MG63 (cell line): ENCODE measurements at places on chromosomes 1 and 21. TPM values are rescaled to one million over a fixed set of nuclear protein-coding genes. Genes with fewer than 3 reads are reported as not detected.

The PKP1 gene
- total RNA-seq = not detected in 2 replicates

DNA sequence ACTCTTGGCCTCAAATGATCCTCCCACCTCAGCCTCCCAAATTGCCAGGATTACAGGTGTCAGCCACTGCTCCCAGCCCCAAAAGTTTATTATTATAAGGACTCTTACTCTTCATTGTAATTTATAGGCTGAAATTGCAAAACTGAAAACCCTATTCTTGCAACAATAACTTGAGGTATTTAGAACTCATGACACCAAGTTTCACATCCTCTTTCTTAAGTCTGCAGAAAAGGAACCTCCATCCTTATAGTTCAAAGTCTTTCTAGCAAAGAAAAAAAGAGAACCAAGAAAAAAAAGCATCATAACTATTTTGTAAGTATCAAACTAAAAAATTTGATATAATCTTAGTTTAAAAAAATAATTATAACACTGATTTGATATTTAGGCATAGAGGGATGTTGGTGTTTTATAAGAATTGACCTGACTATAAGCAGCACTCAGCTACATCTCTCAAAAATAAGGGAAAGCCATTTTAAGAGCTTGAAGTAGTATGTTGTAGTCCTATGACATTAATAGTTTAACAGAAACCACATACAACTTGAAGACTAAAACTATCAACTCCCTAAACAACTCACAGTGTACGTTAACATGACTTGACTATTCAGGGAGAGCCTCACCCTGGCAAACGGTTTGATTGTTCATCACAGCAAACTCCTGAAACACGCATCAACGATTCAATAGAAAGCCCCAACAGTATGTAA is 122.4 kb downstream of the AKT3 start:
- DNase-seq = no peak

DNA sequence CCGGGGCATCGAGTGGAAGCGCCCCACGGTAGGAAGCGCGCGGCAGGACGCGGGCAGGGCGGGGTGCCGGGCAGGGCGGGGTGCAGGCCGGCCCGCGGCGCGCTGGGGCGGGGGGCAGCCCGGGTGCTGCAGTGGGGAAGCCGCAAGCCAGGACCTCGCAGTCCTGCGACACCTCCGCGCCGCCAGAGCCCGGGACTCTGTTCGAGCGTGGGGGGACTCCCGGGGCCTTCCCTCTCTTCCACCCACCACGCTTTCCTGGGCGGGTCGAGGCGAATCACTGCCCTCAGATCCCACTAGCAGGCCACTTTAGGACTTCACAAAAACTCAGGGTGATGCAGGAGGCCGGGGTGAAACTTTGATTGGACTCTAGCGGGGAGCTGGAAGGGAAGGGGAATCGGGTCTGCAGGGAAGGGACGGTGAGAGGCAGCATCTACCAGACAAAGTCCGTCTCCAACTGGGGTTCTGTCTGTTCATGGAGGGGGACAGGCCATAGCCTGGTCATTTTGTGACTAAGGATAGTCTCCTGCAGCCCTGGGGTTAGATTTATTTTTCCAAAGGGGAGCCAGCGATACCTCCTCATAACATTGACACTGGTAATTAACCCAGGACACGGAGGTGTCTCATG is 623 bp downstream of the CAPN2 start:
- DNase-seq = peak; percentile 47

The UBASH3A gene
- not detected in 2 replicates for total RNA-seq

GRCh38 chr1:1212780-1213344 is 1.1 kb downstream of the TNFRSF4 start:
- no peak for DNase-seq

DNA sequence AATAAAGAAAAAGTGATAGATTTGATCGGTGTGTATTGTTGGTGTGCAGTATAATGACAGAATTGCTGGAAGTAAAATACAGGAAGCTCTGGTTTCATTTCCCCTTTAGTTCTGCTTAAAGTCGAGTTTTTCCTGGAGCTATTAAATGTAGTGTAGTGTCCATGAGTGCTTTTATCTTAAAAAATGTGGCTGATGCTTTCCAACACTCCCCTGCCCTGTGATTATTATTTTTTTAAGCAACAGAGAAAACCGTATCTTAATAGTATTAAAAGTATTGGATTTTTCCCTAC is 1.1 kb downstream of the LGALS8 start:
- DNase-seq = no peak

The AVPR1B gene
- not detected in 2 replicates for total RNA-seq

DNA sequence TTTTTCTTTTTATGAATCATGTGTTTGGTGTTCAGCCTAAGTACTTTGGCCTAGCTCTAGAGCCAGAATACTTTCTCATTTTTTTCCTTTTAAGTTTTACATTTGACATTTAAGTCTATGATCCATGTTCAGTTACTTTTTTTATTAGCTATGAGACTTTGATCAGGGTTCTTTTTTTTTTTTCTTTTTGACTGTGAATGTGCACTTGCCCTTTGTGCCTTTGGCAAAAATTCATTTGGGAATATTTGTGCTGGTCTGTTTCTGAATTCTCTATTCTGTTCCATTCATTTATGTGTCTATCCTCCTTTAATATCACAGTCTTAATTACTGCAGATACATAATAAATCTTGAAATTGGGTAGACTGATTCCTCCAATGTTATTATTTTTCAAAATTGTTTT is 93.8 kb downstream of the MAP3K21 start:
- no peak for DNase-seq

GRCh38 chr1:169186106-169186505 is 79.6 kb downstream of the ATP1B1 start:
- no peak for DNase-seq

- DNase-seq = no peak
Measured at GRCh38 chr1:36458910-36459309, 5.3 kb downstream of the MRPS15 start.

The SMIM1 gene
- not detected in 2 replicates for total RNA-seq

- DNase-seq = no peak
Measured at GRCh38 chr1:41014871-41015270, 6.7 kb downstream of the SLFNL1 start.

The KCNH1 gene
- total RNA-seq = not detected in 2 replicates

DNA sequence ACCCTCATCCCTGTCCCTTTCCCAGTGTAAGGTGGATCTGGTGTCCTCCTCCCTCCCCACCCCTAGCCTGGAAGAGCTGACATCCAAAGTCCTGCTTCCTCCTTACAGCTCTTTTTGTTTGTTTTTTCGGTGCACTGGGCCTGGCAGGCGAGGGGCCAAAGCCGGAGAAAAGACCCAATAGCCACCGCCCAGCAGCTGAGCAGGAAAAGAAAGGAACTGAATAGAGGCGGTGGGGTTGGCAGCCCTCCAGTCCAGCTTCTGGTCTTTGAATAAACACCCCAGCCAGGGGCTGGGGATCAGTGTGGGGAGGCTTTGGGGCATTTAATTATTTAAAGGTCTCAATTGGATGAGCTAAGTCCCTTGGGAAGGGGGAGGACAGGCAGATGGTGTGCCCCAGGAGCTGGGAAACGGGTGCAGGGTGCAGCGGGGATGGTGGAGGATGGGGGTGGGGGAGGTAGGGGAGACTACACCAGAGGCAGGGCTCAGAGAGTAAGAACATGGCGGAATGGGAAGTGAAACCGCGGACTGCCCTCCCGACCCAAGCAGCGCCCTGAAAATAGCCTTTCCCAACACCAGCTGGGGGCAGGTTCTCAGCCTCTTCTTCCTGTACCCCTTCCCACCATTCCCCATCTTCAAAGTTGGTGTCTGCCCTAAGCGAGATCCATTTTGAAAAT is 20.2 kb downstream of the BTG2 start:
- DNase-seq = peak; percentile 29

GRCh38 chr1:88276163-88276562 is 407.9 kb upstream of the PKN2 start:
- DNase-seq = no peak

The GNG4 gene
- total RNA-seq = 6.1 and 28.7 TPM in 2 replicates

The LMOD1 gene
- 0.03 TPM in 1 of 2 replicates, not detected in the other for total RNA-seq

DNA sequence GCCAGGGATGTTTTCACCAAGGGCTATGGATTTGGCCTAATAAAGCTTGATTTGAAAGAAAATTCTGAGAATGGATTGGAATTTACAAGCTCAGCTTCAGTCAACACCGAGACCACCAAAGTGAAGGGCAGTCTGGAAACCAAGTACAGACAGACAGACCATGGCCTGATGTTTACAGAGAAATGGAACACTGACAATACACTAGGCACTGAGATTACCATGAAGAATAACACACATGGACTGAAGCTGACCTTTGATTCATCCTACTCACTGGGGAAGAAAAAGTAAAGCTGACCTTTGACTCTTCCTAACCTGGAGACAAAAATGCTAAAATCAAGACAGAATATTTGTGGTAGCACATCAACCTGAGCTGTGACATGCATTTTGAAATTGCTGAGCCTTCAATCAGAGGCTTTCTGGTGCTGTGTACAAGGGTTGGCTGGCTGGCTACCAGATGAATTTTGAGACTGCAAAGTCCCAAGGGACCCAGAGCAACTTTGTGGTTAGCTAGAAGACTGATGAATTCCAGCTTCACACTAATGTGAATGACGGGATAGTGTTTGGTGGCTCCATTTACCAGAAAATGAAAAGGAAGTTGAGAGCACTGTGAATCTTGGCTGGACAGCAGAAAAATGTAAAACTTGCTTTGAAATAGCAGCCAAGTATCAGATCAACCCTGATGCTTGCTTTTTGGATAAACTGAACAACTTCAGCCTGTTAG is 190.4 kb upstream of the KCTD3 start:
- no peak for DNase-seq

DNA sequence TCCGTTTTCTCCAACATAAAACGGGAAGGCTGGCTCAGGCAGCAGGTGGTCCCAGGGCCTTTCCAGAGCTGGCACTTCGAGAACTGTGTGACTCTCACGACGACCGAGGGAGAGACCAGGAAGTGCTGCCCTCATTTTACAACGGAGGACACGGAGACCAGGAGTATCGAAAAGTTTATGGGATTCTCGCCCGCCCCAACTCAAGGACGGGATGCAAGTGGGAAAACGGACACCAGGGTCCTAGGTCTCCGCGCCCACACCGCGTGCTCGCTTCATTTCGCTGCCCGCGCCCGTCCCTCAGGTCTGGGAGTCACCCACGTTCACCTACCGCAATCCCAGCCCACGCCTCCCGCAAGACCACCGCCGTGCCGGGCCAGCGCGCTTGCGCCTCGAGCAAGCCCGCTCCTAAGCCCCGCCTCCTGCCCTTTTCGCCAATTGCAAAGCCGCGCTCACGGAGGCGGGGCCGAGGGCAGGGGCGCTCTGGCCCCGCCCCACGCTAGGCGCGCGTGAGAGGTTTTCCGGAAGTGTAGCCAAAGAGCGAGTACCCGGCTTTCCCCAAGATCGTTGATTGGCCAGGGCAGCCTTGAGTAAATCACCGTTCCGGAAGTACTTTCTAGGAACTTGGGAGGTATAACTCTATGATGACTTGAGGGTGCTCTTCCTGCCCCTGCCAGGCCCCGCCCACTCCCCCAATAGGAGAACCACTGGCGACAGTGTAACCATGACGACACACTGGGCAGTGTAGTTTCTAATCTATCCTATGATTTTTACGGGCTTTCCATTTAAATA is at the start of gene PARS2:
PARS2 (minus strand) TSS at position 391 of the 789 bp plus-strand sequence. CDS start 5,362 bp downstream, outside the sequence.
- peak; percentile 95 for DNase-seq

- no peak for DNase-seq
Measured at GRCh38 chr1:167013108-167013929, 24.2 kb downstream of the MAEL start.

- peak; percentile 91 for DNase-seq
Measured at GRCh38 chr1:147504801-147505311, 36.4 kb upstream of the BCL9 start.

- no peak for DNase-seq
Measured at GRCh38 chr1:52239708-52240001, 97.8 kb downstream of the ZFYVE9 start.

DNA sequence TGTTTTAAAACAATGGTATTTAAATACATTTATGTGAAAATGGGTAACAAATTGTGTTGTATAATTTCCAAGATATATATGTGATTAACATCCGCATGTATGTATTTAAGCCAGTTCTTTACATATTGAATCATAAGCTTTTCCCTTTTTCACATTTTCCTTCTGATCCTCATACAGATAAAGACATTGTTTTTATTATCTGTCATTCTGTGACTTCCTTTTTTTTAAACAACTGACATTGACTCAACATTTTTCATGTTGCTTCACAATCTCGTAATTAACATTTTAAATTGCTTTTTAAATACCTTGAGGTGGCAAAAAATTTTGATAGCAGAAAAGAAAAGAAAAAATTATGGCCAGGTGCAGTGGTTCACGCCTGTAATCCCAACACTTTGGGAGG is 1.4 kb downstream of the STXBP3 start:
- no peak for DNase-seq

DNA sequence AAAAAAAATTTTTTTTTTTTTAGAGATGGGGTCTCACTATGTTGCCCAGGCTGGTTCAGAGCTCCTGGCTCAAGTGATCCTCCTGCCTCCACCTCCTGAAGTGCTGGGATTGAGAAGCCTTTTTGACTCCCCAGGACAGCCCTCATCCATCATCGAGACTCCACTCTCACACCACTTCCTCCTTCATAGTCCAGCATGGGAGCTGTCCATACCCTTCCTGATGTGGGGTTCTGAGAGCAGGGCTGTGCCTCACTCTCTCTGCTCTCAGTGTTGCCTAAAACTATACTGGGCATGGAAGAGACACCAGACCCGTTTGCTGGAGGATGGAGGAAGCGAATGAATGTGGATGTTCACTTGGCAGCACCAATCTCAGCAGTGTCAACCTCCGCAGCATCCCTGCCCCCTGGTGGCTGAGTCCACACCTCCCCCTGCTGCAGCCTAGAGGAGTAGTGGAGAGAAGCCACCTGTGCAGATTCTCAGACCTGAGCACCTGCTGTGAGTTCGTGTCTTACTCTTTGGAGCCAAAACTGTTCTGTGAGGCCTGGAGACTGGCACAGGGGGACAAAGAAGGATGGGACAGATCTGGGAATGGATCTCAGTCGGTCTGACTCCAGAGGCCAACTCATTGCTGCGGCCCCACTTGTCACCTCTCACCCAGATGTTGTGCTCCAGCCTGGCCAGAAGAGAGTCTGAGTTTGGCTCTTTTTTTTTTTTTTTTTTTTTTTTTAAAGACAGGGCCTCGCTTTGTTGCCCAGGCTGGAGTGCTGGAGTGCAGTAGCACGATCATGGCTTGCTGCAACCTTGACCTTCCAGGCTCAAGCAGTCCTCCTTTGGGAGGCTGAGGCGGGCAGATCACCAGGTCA is 17.7 kb downstream of the TINAGL1 start:
- peak; percentile 67 for DNase-seq

The AMY2A gene
- not detected in 2 replicates for total RNA-seq

DNA sequence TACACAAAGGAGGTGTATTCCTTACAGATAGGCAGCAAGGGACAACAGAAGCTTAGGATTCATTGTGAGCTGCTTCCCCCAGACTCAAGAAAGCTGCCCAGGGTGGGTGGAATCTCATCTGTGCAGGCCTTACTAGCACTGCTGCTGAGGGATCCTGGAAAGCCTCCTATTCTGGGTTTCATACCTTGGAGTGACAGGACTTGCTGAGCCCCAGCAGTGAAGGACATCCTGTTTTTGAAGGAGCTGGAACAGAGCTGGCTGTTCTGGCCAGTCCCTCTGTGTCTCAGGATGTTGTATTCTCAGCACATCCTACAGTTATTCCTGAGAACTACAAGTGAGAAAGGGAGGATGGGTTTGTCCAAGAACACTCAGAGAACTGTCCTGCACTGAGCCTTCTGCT is 486.3 kb downstream of the PTPRU start:
- no peak for DNase-seq

- peak; percentile 64 for DNase-seq
Measured at GRCh38 chr1:175072099-175072951, 4.7 kb downstream of the TNN start.
